ENCODE measurements at places on chromosomes 6 and 20. TPM values are rescaled to one million over a fixed set of nuclear protein-coding genes. Genes with fewer than 3 reads are reported as not detected.

GRCh38 chr6:16419636-16420336, 181.4 kb downstream of the GMPR start:
- no peak for DNase-seq

DNA sequence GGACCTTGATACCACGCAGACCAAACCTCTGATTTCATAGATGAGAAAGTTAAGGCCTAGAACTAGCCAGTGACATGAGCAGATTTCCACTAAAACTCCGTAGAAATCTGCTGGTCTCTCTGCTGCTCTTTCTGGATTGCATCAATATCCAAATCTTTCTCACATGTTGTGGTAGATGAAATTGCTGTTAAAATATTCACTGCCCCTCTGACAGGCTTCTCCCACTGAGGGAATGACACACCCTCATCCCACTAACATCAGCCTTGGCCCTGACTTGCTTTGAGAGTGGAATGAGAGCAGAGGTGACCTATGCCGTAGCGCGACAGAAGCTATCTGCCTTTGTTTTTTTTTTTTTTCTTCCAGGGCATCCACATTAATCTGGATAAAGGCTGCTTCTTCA, 20.4 kb upstream of the EXOC2 start:
- no peak for DNase-seq

GRCh38 chr6:27312146-27312949, at the start of gene POM121L2:
Gene POM121L2, minus strand, starts transcription at chr6:27312273. Its CDS starts 103 bp downstream, at chr6:27312170.
- no peak for DNase-seq

DNA sequence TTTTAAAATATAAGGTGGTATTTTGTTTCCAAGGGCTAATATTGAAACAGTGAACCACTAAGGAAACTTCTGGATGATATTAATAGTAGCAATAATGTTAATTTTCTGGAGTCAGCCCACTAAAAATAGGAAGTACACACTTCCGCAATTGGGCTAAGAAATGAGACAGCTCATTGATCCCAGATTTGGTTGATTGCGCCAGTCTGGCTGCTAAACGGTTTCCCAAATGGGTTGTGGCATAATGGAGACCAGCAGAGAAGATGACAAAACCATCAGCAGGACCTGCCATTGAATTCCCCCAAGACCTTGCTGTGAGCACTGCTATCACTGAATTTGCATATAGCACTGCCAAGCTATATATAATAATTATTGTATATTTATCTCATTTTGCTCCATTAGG, 71.2 kb upstream of the SGK1 start:
- no peak for DNase-seq

DNA sequence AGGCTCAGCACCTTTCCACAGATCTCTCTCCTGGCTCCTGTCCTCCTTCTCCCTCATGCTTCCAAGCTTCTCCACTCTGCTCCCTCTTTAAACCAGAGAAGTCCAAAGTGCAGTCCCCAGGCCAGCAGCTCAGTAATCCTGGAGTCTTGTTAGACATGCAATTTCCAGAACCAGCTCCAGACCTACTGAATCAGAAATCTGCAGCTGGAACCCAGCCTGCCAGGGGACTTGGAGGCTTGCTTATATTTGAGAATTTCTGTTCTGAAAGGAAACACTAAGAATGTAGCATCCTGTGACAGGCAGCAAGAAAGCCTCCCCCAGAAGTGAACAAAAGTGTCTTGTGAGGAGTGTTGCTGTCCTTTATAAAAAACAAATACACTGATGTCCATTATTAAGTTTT, 438.1 kb downstream of the BCKDHB start:
- no peak for DNase-seq

Gene COL9A3
- 2.0 TPM for total RNA-seq

Gene NMBR
- total RNA-seq: not detected

DNA sequence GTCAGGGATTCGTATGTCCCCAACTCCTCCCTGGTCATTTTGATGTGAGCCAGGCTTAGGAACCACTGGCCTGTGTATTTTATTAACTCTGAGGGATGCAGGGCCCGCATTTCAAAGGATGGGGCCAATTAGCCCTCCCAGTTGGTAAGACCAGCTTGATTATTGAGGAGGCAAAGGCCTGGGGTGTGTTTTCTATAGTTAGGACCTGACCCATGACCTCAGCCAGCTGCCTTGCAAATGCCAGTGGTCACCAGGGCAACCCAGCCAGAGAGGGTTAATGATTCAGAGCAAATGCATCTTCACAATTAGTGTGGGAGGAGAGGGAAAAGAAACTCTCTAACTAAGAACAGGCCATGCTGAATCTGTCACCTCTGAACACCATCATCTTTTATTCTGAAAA, 835.4 kb downstream of the MAFB start:
- DNase-seq: peak; percentile 40

DNA sequence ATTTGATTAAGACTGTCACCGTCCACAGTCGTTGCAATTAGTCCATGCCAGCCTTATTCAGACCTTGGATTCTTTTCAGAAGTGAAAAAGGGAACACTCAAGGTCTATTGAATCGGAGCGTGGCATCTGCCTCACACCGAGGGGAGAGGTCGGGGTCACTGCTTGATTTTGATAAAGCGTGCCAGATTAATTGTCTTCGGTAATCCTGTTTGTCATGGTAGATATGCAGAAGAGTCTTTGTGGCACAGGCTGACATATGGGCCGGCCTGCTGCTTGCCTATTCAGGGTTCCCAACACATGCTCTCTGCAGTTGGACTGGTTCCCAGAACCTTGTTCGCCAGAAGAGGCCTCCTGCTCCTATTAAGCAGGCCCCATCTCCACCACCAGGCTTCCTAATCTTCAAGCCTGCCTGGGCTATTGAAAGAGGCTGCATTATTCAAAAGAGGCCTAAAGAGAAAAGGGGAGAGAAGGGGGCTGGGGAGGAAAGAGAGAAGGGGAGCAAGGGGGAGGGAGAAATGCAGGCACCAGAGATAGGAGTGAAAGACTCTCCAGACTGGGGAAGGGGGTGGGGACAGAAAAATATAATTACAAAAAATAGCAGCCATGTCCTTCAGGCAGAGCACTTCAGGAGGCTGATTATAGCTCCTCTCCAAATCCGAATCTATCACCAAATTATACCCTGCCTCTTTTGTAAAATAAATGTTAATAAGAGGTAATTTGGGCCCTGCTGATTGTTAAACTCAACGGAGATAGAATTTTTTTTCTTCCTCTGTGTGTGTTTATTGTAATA, 611.3 kb downstream of the HDGFL1 start:
- peak; percentile 95 for DNase-seq

DNA sequence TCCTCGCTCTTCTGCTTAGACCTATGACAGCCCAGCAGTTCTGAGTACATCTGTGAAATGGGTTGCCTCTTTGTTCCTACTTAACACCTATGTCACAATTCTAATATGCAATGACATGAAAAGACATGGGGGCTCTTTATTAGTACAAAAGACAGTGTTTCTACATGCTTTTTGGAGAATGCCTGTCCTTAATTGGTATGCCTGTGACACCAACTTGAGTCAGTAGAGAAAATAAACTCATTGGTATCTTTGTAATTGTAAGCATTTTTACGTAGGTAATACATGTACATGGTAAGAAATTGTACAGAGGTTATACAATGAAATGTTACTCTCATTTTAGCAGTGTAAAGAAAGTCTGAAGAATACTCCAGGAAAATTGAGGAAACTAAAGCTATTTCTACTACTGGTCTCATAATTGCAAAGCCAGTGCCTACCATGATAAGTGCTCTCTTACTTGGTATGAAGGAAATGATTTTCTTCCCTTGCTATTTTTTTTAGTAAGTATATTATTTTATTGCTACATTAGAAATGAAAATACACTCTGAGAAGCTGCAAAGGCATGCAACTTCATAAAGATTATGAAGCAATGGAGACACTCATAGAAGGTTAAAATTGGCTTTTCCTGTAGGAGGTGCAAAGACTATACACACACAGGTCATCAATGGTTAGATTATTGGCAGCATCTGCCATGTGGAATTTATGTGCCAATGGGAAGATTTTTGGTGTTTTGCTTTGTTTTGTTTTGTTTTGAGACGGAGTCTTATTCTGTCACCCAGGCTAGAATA, 4.9 kb upstream of the EEF1A1 start:
- DNase-seq: no peak

GRCh38 chr6:81799323-81799722, 46.8 kb upstream of the TENT5A start:
- DNase-seq: no peak

DNA sequence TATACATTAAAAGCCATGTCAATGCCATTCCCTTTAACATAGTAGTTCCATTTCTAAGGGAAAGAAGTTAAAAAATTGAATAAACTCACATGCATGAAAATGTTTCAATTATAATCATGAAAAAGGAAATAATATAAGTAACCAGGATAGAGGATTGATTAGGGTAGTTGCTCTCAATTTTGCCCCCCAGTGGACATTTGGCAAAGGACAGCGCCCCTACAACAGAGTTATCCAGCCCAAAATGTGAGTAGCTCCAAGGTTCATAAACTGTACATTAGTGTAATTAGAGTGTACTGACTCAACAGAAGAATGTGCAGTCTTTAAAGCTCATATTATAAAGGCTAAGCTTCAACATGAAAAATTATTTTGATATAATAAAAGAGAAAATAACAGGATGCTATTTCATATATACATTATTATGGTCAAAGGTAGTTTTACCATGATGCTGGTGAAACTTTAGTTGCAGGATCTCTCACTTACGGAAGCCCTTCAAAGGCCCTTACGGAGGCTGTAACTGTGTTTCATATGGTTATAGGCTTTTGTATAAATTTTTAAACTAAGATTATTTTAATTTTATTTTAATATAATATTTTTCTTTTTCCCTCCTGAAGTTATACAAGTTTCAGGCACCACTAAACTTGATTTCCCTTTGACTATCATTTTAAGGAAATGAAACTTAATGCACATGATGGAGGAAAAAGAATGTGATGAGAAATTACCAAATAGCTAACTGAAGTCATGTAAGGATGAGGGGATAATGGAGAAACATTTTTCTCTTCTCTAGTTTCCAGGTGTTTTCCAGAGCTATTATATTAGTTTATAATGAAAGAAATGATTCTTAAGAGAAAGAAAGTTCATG, 403.6 kb downstream of the PLCB1 start:
- peak; percentile 53 for DNase-seq

- DNase-seq: peak; percentile 33
These were observed 577 bp downstream of the SASH1 start for GRCh38 chr6:148343047-148343782.

- DNase-seq: peak; percentile 26
These were observed 23.6 kb downstream of the FOXQ1 start for GRCh38 chr6:1335367-1336037.

Gene RAET1E
- total RNA-seq: not detected

DNA sequence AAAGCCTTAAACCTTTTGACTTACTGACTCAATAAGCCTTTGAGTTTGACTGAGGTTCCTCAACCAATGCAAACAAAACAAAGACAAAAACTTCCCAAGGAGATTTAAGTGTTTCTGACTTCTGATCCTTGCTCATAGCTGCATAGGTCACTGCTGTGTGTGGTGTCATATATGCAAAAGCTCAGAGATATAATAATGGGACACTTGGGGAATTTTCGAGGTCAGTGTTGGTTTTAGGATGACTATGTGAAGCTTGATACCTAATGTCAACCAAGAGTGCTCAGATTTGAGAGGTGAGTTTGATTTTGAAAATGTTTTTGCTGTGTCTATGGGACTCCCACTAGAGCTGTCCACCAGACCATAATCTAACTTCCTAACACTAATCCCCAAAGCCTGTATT, 26.2 kb downstream of the ZKSCAN8 start:
- DNase-seq: no peak

All from SJCRH30 (cell line).